Lung (tissue), 17 donors: ENCODE measurements at places on chromosomes 6 and 20.

DNA sequence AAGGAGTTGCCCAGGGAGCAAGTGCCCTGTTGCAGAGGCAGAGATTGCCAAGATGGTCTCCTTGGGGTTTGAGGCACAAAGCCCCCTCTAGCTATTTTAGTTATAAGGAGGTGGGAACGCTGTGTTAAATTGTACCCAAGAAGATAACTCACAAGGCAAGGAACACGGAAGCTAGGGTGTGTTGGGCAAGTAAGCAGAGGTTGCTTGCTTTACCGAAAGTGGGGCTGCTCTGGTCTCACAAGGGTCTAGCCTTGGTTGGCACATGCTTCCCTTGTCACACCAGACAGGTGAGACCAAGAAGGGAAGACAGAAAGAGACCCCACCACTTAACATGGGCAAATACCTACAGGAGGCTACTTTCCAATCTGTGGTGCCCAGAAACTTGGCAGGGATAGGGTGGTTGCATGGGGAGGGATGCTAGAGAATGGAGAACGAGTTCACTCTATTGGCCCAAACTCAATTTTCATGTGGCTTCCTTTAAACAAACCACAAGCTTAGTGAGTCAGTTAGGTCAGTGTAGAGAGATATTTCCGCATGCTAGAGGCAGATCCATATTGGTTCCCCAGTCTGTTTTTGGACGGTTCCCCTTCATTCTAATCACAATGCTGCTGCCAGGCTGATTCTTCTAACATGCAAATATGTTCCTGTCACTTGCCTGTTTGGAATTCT, 42.4 kb downstream of the PLAGL1 start:
- no peak for DNase-seq

GRCh38 chr6:6729971-6730370, 141.5 kb downstream of the LY86 start:
- no peak for DNase-seq

GRCh38 chr20:2387180-2387577, 6.5 kb downstream of the TGM6 start:
- peak; percentile 17 for DNase-seq

DNA sequence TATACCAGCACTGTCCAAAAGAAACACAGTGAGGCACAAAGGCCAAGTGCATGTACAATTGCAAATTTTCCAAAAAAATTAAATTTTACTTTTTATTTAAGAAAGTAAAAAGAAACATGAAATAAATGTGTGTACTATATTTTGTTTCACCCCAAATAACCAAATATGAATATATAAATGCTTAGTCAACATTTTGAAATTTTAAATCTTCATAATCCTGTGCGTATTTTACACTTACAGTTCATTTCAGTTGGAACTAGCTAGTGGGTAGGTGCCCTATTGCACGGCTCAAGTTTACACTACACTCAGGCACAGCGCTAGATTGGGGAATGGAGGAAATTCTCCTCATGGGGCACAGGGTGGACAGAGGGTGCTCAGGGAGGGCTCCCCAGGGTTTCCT, 18.0 kb upstream of the BTN3A3 start:
- no peak for DNase-seq

- peak; percentile 93 for DNase-seq
Measured at GRCh38 chr20:10219452-10219791, 792 bp downstream of the SNAP25 start.

DNA sequence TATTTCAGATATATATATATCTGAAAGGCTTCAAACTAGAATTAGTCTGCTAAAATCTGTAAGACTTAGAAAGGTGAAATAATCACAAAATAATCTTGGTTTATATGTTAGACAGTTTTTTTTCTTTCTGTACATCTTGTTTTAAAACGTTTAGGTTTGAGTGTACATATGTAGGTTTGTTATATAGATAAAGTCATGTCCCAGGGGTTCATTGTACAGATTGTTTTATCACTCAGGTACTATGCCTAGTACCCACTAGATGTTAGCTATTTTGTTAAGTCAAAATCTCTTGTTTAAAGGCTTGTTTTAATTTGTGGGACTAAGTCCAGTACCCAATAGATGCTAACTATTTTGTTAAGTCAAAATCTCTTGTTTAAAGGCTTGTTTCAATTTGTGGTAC, 1339.0 kb upstream of the CITED2 start:
- DNase-seq: no peak

GRCh38 chr6:134372603-134373281, 54.8 kb upstream of the SGK1 start:
- no peak for DNase-seq
